ENCODE measurements at places on chromosomes 13 and 19.

GRCh38 chr19:4816202-4816949 is 15.1 kb downstream of the TICAM1 start:
- no peak for DNase-seq

DNA sequence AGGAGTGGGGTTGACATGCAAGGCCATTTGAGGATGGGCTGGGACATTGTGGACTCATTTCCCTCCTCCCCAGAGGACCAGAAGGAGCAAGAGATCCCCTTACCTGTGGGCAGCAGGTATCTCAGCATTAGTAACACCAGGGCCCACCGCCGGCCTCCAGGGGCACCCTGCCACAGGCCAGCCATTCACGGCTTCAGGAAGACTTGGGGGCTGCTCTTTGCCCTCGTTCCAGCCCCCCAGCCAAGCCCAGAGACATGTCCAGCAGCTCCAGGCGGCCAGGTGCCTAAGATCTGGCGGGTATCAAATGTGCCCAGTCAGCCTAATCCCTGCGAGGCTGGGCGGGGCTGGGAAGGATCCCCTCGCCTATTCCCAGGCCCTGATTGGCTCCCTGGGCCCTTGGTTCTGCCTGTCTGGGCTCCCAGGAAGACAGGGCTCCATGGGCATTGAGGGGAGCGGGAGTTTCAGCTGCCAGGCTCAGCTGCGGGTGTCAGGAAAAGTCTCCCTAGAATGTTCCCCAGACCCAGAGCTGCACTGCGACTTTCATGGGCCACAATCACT is 21.3 kb upstream of the OR1M1 start:
- DNase-seq: no peak

- no peak for DNase-seq
These were observed 18.9 kb downstream of the CCDC97 start for GRCh38 chr19:41328842-41329225.

DNA sequence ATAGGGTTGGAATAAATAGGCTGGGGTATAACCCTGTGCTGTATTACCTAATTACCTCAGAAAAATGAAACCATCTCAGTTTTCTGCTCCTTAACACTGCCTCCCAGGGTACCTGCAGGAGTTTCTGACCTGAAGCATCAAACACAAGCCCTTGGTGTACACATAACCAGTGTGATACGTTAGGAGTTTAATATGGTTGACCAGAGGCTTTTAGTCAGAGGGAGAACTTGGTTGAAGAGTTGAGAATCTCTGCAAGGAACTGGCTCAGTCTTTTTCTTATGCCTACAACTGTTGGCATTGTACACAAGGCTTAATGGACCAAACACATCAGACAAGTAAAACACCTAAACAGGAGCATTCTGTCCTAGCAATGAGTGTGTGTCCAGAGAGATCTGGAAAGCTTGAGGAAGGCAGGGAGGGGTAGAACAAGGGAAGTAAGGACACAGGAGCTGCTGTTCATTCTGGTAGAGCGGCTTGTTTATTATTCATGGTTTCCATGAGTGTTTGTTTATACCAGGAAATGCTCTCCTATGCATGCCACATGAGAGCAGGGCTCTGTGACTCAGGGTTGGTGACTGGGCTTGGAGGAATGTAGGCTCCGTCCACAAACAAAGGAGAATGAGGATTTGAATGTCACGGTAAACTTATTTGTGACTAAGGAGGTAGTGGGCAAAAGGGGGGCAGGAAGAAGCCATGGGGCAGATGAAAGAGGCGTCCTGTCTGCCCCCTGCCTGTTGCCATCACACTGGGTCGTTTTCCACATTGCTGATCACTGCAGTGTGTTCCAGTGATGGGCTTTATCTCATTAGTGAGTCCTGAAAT is 11.9 kb upstream of the SPATA13 start:
- DNase-seq: peak; percentile 96

DNA sequence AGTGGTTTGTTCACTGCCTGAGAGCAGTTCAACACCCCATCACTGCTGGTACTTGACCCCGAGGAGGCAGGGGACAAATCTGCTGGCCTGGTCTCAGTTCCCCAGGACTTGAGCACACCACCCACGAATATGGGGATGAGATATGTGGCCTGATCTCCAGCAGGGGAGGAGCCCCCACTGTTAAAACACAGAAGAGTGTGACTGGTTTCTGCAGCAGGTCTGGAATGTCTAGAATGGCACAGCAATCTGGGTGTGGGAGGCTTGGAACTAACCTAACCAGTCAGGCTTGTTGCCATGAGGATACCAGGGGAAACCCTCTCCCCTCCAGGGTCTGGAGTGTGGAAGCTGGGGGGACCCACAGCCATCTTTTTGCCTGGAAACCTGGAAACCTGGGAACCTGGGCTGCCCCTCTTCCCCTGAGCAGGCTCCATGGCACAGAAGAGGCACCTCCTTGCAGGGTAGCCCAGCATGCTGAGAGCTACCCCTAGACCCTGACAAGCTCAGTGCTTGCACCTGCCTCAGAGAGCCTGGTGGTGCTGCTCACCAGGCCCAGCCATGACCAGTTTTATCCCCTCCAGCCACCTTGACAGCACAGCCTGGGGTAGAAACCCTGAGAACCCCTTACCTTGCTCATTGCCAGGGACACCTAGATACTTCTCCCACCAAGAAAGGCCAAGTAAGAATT is 273.8 kb downstream of the LIG4 start:
- no peak for DNase-seq

- DNase-seq: no peak
These were observed 164.8 kb upstream of the KL start for GRCh38 chr13:32851083-32852069.

DNA sequence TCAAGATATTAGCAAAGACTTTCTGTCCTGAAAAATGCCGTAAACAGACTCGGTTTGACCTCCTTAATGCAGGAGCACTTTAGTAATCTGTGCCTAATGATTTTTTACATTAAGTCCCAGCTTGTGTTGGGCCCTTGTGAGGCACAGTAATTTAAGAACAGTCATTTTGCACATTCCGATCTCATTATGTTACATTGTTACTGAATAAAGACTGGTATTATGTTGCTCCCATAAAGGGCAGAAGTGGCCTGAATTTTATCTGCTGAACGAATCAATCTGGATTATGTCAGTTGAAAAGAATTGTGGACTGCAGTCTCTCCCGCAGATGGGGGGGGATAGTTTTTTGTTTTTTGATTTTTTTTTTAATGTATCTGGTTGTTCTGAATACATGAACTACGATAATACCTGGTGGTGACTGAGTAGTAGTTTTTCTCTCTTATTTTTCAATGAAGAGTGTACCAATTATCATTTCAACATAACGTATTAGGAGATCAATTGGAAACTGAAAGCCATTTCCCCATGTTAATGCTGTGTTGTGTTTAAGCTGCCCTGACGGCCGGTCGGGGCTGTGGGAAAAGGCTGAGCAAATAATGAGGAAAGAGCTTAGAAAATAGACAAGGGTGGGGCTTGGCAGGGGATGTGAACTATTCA is 290.2 kb downstream of the ZNF536 start:
- DNase-seq: peak; percentile 82

DNA sequence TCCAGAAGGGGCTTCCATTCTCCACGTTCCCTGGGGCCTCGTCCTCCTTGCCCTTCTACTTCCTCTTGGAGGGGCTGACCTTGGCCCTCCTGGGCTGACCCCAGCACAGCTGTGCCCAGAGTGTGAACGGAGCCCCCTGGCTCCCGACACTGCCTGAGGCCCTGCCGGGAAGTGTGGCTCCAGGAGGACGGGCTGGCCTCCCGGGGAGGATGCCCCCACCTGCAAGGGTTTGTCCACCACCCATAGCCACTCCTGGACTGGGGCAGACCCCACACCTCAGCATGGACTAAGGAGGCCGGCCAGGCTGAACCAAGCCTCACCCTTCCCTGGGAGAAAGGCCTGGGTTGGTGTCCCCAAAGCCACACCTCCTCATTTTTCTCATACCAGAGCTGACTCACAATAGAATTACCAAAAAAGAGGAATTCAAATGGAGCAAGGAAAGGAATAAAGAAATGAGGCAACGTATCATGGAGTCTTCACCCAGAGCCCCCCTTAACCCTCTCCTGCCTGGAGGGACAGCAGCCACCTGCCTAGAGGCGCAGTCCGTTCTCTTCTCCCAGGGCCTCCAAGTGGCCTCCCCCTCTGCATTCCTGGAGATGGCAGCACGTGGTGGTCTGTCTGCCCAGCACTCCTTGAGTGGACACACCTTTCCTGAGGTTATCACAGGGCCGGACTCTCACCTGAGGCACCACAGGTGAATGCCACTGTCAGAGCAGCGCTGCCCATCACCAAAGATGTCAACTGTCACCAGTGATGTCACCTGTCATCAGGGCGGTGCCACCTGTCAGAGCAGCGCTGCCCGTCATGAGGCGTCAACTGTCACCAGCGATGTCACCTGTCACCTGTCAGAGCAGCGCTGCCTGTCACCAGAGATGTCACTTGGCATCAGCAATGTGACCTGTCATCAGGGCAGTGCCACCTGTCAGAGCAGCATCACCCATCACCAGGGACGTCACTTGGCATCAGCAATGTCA is 3.1 kb upstream of the C13orf46 start:
- DNase-seq: peak; percentile 87

GRCh38 chr19:20558571-20558970 is 7.0 kb downstream of the ZNF737 start:
- no peak for DNase-seq

- DNase-seq: peak; percentile 70
These were observed 493 bp upstream of the PDE4A start for GRCh38 chr19:10419646-10420443.

- no peak for DNase-seq
These were observed 1646.0 kb downstream of the PCDH9 start for GRCh38 chr13:65584126-65584525.

- DNase-seq: peak; percentile 34
These were observed 262.8 kb upstream of the RFC3 start for GRCh38 chr13:33554919-33555791.

- DNase-seq: peak; percentile 61
These were observed 156.4 kb downstream of the COL4A1 start for GRCh38 chr13:110150384-110151101.

- DNase-seq: no peak
These were observed 1.1 kb downstream of the GRIN2D start for GRCh38 chr19:48394331-48395169.

DNA sequence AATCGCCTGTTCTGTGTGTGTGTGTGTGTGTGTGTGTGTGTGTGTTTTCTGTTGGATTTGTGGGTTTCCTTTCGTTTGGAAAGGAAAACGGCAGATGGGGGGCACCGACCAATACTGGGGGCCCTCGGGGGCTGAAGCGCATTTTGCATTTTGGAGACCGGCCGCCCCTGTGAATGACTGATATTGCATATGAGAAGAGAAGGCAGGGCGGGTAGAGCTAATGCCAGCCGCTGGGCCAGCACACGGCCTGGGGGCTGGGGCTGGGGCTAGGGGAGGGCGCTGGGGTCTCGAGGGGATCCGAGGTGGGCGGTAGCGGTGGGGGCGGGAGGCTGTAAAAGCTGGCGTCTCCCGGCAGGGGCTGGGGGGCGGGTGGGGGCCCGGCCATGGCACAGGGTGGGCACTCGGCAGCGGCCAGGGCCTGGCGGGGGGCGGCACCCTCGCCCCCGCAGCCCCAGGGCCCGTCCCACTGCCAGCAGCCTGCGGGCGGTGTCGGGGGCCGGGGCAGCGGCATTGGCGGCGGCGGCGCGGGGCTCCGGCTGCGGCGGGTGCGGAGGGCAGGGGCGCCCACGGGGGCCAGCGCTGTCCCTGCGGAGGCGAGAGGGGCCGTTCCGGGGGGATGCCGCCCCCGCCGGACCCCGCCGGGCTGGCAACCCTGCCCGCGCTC is 11.2 kb downstream of the ANO8 start:
- DNase-seq: no peak

GRCh38 chr13:30734439-30734838 is 904 bp upstream of the ALOX5AP start:
- peak; percentile 83 for DNase-seq
